RPMI7951 (cell line): ENCODE measurements at places on chromosomes 12 and 14. TPM values are rescaled to one million over a fixed set of nuclear protein-coding genes. Genes with fewer than 3 reads are reported as not detected.

- no peak for DNase-seq
Observed at GRCh38 chr12:9464408-9464807, 143.3 kb downstream of the KLRB1 start.

DNA sequence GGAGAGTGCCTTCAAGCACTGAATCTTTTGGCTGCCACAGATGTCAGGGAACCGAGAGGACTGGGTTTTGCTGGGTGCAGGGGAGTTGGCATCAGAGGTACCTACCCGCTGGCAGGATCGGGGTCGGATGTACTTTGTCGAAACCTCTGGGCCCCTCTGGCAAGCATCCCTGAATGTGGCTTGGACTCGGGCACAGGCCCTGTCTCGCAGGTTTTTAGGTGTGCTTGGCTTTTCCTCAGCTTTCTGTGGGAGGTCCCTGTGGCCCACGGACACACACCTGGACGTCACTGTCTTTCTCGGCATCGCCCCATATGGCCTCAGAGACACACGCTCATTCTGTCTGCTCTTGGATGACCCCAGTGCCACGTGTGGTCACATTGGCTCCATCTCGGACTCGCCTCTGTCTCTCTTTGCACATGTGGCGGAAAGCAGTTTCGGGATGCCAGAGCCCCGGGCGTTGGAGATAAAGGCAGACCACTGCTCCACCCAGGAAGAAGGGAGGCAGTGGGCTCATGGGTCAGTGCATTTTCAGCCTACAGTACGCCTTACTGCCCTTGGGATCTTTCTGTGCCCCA lies 769.6 kb upstream of the ALG10B start:
- no peak for DNase-seq

DNA sequence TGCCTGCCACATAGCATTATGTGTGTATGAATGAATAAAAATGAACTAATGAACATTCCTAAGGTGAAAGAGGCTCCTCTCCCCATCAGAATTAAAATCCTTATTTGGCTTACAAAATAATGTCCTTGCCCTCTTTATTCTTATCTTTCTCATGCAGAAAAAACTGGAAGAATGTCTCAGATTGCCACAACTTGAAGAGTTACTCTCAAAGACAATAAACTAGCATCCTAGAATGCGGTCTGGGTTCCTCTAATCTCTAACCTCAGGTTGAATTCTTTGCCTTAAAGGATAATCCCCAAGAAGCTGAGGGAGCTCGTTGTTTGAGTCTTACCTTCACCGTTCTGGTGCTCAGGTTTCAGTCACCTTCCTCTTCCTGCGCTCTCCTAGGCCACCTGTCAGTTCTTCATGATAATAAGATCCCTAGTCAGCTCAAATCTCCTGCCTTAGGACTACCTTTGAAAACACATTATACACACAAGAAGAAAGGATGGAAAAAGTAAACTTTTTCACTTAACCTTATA lies 147.1 kb downstream of the PHLDA1 start:
- no peak for DNase-seq

- no peak for DNase-seq
Observed at GRCh38 chr14:24086193-24086955, 7.7 kb upstream of the PCK2 start.

DNA sequence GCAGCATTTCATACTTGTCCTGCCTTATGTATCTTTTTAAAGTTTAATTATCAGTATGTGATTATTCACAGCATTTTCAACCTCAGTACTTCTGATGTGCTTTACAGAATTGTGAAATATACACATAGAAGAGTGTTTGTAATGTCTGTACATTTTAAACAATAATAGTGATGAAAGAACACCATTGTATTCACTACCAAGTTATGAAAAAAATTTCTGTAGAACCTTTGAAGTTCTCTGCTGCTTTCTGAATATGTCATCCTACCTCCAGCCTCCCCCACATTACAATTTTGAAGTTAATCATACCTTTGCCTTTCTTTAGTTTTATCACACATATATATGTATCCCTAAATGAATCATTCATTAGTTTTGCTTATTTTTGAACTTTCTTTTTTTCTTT lies 24.8 kb downstream of the FRMD6 start:
- DNase-seq: no peak

PGAM5 gene
- total RNA-seq: 24.3 and 27.5 TPM in 2 replicates

ACACB gene
- total RNA-seq: 4.5 and 7.6 TPM in 2 replicates

- DNase-seq: no peak
Observed at GRCh38 chr14:69680297-69680696, 68.9 kb downstream of the SUSD6 start.

TMTC1 gene
- 0.84 and 0.98 TPM in 2 replicates for total RNA-seq

GRCh38 chr12:107491856-107492255 lies 193.7 kb upstream of the PWP1 start:
- DNase-seq: no peak

DNA sequence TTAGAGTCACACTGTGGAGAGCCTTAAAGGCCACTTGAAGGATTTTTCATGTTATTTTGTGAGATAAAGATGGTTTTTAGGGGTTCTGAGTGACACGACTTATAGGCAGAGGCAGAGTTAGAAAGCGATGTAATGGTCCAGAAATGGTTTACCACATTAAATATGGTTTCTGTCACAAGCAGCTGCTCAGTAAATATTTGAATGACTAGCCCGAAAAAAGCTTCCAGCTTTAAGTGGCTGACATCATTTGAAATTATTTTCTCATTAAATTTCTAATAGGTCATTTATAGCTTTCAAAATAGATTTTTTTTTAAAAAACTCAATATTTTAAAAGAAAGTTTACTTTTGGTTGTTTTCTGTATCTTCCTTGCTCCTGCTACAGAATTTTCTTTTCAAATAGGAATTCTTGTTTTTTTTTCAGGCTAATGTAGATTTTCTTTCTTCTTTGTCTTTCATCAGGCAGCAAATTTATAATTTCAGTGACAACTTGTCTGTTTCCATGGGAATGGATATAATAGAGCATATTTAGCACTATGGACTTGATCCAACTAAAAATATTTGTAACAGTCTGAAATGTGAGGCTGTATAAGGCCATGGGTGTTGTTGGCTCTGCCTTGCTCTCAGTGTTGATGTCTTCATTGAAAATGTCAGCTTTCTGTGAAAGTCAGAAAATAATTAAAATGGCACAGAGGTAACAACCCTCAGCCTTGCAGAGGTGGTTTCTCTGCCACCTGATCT lies 700.0 kb downstream of the TMTC2 start:
- DNase-seq: no peak

- DNase-seq: no peak
Observed at GRCh38 chr14:102574281-102575159, 17.9 kb upstream of the RCOR1 start.

FIGNL2 gene
- not detected in 2 replicates for total RNA-seq

GRCh38 chr14:97246648-97247047 lies 449.5 kb downstream of the VRK1 start:
- no peak for DNase-seq

CACNA1C gene
- 0.98 and 1.6 TPM in 2 replicates for total RNA-seq

GRCh38 chr14:70278281-70278680 lies 81.2 kb downstream of the COX16 start:
- no peak for DNase-seq

DNA sequence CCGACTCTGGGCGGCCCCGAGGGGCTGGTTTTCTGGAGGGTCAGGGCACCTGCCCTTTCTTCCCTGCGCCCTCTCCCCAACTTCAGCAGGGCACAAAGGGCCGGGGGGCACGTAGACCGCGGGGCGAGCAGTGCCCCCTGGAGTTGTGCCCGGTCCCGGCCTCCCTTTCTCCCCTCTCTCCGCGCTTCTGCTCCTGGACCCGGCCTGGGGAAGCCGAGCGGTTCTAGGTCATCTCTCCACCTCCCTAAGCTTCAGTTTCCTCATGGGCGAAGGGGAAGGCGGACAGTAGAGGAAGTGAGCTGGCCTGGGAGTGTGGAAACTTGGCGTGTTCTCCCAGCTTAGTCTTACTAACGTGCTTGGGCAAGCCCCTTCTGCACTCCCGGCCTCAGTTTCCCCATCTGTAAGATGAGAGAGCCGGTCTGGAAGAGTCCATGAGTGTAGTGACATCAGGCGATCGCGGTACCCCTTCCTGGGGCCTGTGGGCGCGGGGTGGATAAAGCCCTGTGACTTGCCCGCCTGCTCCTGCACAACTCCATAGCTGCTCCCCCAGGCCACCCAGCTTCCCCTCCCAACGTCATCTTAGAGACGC lies 158.6 kb upstream of the PARP11 start:
- DNase-seq: peak; percentile 10

NAA25 gene
- total RNA-seq: 10.7 TPM in 2 replicates

DNA sequence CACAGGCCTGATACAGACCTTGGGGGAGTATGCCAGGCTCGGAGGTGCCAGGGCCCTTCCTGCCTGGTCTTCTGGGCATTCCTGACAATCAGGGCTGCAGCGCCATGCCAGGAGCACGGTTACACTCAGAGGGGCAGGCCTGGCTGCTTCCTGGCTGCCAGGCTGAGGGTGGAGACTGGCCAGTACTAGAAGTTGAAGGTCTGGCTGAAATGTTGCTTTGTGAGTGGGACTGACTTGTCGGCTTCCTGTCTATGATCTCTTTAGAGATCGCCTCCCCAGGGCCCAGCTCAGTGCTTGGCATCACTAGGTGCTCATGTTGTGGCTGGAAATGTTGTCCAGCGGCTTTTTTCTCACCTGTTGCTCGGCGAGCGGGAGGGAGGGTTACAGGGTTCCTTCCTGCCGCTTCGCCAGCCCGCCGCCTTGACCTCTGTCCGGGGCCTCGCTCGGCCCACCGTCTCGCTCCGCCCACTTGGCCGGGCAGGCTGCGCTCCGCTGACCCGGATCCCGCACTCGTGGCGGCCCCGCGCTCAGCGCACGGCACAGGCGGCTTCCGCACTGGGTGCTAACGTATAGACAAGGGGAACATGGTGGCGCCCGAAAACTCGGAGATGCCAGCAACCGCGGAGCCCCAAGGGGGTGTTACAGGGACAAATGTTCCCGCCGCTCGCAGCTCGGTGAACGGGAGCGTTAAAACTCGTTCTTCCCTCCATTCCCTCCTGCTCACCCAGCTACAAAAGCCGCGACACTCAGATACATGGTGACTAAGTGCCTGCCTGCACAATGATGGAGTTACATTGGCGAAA lies 32.6 kb downstream of the PAPLN start:
- no peak for DNase-seq
